ENCODE measurements at places on chromosomes 7 and 10.

- DNase-seq = no peak
Observed at GRCh38 chr10:52442576-52442975, 128.5 kb downstream of the DKK1 start.

- no peak for DNase-seq
Observed at GRCh38 chr7:155997431-155998327, 185.4 kb upstream of the SHH start.

GRCh38 chr10:110781139-110781538 is 90.6 kb upstream of the PDCD4 start:
- no peak for DNase-seq

- DNase-seq = no peak
Observed at GRCh38 chr10:76341740-76342139, 910.3 kb downstream of the LRMDA start.

DNA sequence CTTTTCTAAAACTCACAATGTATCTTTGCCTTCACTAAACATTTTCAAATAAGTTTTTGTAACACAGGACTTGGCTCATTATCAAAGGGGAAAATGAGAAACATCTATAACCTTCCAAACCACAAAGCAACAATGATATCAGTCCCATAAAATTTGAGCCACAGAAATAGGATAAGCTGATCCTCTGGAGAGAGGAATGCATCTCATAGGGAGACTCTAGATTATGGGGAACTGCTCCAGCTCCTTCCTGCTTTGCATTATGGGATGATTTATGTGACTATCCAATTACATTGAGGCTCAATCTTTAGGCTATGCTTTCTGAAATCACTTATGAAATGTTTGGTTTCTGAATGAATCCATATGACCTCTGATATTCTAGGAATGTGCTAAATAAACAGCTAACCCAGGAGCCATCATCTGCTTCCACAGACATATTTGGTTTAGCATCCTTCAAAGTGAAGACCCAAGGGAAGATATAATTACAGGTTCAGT is 70.4 kb downstream of the CUBN start:
- DNase-seq = no peak

DNA sequence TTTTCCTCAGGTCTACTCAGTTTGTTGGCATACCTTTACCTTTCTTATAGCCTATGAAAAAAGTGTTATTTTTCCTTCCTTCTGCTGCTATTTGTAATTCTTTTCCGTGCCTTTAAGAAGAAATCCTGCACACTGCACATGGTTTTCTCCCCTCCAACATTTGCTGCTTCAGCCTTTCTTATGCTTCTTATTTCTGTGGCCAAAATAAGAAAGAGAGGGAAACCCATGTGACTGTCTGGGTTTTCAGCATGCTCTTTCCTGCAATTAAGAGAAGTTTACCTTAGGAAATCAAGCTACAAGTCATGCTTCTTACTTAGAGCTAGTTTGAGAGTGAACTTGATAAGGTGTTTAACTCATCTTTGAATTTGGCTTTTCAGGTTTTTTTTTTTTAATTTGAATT is 11.0 kb downstream of the TBC1D12 start:
- no peak for DNase-seq

GRCh38 chr7:30796105-30796869 is 25.1 kb downstream of the MINDY4 start:
- DNase-seq = no peak

- DNase-seq = no peak
Observed at GRCh38 chr10:36766415-36766810, 359.0 kb upstream of the ANKRD30A start.

- DNase-seq = no peak
Observed at GRCh38 chr10:126111516-126111915, 215.2 kb downstream of the FANK1 start.

DNA sequence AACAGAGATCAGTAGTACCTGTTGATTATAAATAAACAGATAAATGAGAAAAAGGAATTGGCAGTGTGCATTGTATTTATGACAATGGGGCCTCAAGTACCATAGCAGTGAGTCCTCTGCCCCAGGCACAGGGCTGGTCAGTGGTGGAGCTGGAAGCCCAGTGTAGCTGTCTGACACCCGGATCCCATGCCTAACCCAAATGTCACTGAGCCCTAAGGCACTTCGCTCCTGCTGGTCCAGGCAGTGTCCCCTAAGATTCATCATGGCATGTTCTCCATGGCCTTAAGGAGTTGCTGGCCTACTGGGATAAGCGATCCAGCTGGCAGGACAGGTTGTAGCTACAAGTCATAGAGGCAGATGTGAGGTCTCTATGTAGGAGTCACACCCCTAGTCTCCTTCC is 3.3 kb upstream of the ZNF736 start:
- DNase-seq = no peak

- no peak for DNase-seq
Observed at GRCh38 chr10:475709-476454, 213.6 kb downstream of the DIP2C start.

- no peak for DNase-seq
Observed at GRCh38 chr10:12961416-12962205, 39.9 kb downstream of the CCDC3 start.

DNA sequence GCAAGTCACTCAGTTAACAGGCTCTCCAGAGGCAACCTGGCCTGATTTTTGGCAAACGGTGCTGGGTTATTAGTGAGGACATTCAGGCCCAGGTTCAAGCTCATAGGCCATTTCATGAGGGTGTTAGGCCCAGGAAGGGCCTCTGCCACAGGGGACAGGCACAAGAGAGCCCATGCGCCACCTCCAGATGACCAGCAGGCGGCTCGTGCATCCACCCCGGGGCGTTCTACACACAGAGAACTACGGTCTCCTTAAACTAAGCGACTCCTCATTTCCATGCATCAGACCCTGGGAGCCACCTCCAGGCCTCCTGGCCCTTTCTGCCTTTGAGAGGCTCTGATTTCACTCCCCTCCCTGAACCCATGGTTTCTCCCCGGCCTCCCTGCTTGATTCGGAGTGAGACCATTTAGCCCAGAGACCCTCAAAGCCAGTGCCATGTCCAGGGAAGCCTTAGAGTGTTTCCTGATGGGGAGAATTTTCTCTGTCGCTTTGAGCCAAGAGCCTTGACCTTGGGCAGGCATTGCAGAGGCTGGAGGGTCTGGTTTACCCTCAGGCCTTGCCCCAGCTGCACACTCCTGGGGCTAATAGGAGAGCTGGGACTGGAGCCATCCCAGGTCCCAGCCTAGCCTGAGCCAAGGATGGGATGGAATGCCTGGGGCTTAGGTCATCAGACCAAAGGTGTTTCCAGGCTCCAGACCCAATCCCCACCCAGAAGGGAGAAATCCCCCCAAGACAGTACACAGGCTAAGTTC is 188.0 kb downstream of the GRID1 start:
- DNase-seq = no peak

DNA sequence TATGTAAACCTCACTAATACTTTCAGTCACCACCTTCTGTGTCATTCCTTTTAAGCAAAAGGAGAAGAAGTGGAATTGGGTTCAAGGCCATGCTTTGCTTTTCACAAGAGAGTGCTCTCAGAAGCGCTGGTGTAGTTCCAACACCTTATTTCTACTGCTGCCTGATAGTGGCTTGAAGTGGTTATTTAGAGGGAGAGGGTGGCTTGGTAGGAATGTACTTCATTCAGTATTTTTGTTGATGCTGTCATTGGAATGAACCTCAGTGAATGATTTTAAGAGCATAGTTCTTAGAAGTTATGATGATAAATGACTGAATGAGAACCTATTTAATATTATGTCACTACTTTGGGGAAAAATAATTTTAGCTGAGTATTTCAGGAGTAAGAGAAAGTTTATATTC is 396.7 kb downstream of the EXOC4 start:
- DNase-seq = no peak

DNA sequence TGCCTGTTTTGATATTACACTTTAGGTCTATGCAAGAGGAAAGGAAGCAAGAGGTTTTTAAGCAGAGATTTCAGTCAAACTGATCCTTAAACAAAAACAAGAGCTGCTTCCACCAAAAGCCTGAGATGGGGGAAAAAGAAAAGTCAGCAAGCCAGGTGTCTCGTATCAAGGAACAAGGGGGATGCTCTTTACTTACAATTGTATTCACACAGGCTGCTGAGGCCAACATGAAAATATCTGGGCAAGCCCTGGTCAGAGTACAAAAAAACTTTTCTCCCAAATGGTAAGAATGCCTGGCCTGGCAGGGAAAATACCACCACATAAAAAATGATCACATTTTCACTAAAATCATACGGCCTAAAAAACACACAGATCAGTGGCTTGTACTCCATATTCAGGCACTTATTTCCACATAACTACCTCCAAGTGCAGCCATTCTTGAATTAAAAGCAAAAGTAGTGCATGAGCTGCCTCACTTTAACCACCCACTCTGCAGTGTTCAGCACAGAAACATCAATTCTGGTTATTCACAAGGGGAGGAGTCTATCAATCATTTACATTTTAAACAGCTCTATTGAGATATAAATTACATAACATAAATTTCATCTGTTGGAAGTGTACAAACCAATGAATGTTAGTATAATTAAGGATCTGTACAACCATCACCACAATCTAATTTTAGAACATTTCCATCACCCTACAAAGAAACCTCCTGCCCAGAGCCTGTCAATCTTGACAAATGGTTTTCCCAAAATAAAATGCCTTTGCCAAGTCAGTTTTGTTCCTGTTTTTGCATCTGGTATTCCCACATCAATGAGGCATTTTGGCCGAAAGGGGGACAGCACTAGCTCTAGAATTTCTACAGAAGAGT is 70.2 kb downstream of the GRB10 start:
- DNase-seq = no peak

GRCh38 chr7:134450294-134451000 is 8.5 kb downstream of the AKR1B1 start:
- DNase-seq = no peak

- DNase-seq = no peak
Observed at GRCh38 chr10:75978213-75978612, 546.8 kb downstream of the LRMDA start.

DNA sequence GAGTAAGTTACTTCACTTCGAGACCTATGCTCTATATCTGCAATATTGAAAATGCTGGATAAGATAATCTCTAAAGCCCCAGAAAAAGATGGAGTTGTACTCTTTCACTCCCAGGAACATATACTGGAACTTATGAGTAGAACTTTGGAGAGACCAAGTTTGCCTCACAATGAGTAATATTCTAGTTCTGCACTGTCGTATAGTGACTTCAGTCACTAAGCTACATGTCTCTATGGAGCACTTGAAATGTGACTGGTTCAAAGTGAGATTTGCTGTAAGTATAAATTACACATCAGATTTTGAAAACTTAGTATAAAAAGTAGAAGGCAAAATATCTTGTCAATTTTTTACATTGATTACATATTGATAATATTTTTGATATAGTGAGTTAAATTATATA is 116.4 kb downstream of the PTEN start:
- DNase-seq = no peak

GRCh38 chr10:96826438-96826837 is 5.7 kb upstream of the LCOR start:
- DNase-seq = no peak

DNA sequence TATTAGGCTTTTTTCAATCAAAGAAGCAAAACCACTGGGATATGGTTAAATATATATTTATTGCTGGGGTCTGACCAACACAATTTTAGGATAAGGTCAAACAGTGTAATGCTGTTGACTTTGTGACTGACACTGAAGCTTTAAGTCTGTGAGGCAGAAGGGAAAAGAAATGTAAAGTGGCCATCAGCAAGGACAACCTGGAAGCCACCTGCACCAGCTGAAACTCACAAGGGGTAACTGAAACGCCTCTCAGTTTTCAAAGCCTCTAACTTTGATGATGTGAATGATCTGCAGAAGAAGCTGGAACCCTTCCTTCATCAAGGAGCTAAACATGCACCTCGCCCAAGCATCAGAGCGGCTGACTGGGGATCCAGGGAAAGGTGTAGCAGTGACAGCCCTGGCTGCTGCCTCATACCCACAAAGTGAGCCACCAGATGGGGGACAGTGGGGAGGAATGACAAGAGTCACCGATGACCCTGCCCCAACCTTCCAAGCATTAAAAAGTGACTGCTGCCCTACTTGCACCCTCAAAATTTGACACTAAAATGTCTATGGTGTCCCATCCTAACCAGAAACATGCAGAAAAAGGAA is 284.9 kb upstream of the CNTNAP2 start:
- no peak for DNase-seq

DNA sequence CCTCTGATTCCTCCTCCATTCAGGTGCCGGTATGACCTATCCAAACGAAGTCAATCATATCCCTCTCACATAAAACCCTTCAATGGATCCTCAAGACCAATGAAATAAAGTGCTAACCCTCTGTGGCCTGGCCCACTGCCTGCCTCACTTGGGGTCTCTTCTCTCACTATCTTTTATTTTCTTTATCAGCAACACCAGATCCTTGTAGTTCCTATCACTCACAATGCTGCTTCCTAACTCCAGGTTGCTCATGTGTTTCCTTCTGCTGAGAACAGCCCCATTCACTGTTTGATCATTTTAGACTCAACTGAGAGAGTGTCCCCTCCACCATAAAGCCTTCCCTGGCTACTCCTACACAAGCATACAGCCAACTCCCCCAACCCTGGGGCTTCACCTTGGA is 180.6 kb downstream of the DOCK4 start:
- no peak for DNase-seq

GRCh38 chr7:100874300-100874576 is 665 bp upstream of the SRRT start:
- no peak for DNase-seq

GRCh38 chr7:14258441-14258840 is 269.0 kb upstream of the ETV1 start:
- DNase-seq = peak; percentile 16

DNA sequence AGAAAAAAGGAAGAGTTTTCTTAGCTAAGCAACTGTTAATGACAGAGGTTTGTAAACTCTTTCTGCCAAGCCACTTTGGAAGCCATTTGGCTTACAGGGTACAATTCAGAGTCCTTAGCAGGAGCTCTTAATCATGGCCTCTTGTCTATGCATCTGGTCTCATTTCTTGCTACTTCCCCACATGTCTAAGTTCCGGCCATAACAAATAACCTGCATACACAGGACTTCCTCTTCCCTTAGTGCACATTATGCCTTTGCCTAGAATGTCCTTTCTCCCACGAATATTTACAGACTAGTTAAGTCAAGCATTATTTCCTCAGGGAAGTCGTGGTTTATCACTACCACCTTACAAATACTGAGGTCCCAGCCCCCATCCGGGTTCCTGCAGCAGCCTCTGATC is 8.6 kb upstream of the UPF2 start:
- DNase-seq = no peak

- DNase-seq = no peak
Observed at GRCh38 chr10:89302625-89303024, 779 bp downstream of the IFIT2 start.

- DNase-seq = no peak
Observed at GRCh38 chr10:69504576-69505250, 53.4 kb downstream of the TSPAN15 start.

GRCh38 chr10:119316729-119317097 is 109.3 kb downstream of the GRK5 start:
- no peak for DNase-seq

- no peak for DNase-seq
Observed at GRCh38 chr10:128489324-128490247, 363.4 kb upstream of the MKI67 start.
